ENCODE measurements at places on chromosomes 3 and 15. TPM values are rescaled to one million over a fixed set of nuclear protein-coding genes. Genes with fewer than 3 reads are reported as not detected.

The KNG1 gene
- total RNA-seq: 0.14 TPM

The SEMA3F gene
- total RNA-seq: 27.8 TPM

The SLC22A14 gene
- not detected for total RNA-seq

- DNase-seq: no peak
Observed at GRCh38 chr3:115281697-115282675, 134.9 kb upstream of the ZBTB20 start.

DNA sequence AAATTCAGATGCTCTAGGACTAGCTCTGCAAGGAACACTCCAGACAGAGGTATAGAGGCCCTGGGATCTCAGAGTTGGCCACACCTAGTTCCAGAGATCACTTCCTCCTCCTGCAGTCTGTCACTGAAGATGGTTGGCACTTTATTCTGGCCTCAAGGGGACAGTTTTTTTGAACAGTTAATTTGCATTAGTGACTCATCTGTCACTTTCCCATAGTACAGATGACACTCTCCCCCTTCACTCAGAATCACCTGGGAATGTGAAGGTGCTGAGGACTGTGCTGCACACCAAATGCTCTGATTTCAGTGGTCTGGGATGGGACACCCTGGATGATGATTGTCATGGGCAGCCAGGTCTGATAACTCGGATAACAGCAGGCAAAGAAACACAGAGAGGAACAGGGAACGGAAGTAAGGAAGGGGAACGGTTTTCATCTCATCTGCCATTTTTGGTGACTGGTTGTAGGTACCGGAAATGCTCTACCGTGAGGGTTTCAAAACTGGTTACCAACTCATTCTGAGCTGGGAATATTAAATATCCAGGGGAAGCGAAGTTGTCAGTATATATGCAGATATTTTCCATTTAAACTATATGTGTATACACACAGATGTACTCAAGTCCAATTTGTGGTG lies 232.5 kb upstream of the ST8SIA2 start:
- no peak for DNase-seq

GRCh38 chr3:24351779-24352469 lies 142.7 kb downstream of the THRB start:
- DNase-seq: no peak

- DNase-seq: no peak
Observed at GRCh38 chr3:157182879-157183278, 22.9 kb upstream of the CCNL1 start.

Measured in posterior vena cava (tissue), 2 donors.